ENCODE measurements at places on chromosomes 6 and 20.

GRCh38 chr20:23019403-23019802 lies 15.7 kb upstream of the SSTR4 start:
- DNase-seq: no peak

GRCh38 chr6:12208190-12208589 lies 82.0 kb upstream of the EDN1 start:
- DNase-seq: no peak

GRCh38 chr6:87825821-87826221 lies 123.8 kb upstream of the AKIRIN2 start:
- DNase-seq: no peak

- DNase-seq: no peak
Measured at GRCh38 chr6:439641-440167, 48.2 kb downstream of the IRF4 start.
